ENCODE measurements at places on chromosomes 11 and 22.

DNA sequence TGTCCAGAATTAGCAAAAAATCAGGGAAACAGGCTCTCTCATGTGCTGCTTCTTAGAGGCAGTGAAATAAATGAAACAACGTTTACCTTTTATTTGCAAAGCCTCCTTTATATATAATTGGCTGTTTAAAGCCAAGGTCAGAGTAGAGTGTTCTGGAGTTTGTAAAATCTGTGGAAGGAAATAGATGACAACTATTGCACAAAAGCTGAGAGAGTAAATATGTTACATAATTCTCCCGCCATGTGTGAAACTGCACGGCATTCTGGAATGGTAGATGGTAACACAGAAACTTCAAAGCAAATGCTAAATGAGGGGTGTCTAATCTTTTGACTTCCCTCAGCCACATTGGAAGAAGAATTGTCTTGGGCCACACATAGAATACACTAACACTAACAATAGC is 51.5 kb upstream of the FGF3 start:
- DNase-seq = no peak

DNA sequence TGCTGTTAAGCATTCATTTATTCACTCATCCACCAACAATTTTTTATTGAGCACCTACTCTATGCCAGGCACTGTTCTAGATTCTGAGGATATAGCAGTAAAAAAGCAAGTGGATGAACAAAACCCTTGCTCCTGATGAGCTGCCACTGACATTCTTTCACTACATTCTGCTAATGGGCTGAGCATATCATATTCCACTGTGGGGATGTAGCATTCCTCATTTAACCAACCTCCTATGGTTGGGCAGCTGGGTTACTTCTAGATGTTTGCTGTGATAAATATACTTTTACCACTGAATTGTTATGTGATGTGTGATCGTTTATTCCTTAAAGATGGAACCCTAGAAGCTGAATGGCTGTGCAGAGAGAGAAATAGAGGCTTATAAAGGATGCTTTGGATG is 176.9 kb downstream of the MN1 start:
- no peak for DNase-seq

- no peak for DNase-seq
These were observed 6.3 kb downstream of the CD44 start for GRCh38 chr11:35145271-35145670.

DNA sequence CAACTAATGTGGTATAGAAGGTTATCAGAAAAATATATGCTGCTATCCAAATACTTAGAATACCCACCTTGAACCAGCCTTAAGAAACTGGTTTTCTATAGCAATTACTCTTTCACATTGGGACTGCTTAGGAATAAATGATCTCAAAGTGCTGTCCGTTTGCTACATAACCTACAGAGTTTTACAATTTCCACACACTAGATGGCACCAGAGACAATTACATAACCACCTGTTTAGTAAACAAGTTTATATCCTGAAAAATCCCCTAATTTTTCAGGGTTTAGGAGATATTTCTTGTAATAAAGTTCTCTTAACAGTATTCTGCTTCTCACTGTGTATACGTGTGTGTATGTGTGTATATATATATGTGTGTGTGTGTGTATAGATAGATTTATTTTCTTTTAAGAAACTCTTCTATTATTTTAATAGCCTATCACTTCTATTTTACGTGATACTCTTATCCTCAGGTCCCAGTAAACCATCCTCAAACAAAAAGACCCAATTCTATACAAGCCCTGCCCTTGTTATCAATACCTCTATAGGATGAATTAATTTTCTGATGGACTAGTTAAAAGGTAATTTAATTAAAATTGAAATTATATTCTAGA is 6.7 kb upstream of the OR5I1 start:
- DNase-seq = peak; percentile 39

DNA sequence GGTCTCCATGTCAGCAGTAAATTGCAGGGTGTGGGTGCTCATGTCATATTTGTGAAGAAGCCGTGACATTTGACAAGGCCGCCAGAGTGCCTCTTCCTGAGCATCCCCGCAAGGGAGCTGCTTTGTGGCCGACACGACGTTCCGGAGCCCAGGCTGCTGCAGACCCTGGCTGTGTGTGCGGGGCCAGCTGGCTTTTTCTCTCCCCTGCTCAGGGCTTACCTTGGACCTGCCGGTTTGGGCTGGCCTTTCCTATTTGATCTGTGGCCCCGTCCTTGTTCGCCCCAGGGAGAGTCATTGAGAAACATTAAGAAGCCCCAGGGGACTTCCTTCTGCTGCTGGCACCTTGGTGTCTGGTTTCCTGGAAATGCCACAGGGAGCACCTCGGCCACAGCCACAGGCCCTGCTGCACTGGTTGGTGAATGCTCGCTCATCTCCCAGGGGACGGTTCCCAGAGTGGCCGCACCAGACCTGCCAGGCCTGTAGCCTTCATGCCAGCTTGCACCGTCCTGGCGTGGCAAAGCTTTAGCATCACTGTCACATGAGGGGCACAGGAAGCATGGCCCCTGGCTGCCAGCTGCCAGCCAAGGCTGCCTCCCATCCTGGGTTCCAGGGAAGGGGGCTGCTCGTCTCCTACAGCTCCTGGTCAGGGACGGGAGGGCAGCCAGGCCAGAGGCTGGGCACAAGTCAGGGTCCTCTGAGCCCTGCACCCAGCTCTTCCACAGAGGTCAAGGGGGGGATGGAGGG is 5.4 kb downstream of the GRK2 start:
- no peak for DNase-seq

Measured in hippocampal formation (tissue), 2 donors.